Stimulated activated CD8-positive, alpha-beta memory T cell treated with anti-CD3 and anti-CD28 coated beads, Interleukin-4, amount 100 ng/mL, for 24 hours (primary cell): ENCODE measurements at places on chromosomes 16 and 17.

DNA sequence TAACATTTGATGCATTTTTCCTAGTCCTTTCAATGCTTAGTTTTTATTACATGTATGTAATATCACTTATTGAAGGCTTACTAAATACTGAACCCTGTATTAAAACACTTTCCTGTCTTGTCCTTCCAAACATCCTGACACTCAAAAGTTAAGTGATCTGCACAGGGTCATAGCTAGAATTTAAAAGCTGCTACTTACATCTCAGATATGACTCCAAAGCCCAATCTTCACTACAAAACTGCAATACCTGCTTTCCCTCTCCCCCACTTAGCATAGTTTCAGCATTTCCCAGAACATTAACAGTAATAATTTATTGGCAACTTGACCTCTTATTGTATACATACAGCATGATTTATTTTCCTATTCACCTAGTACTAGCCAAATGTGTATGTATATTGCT lies 4.3 kb upstream of the TRIM37 start:
- no peak for DNase-seq

DNA sequence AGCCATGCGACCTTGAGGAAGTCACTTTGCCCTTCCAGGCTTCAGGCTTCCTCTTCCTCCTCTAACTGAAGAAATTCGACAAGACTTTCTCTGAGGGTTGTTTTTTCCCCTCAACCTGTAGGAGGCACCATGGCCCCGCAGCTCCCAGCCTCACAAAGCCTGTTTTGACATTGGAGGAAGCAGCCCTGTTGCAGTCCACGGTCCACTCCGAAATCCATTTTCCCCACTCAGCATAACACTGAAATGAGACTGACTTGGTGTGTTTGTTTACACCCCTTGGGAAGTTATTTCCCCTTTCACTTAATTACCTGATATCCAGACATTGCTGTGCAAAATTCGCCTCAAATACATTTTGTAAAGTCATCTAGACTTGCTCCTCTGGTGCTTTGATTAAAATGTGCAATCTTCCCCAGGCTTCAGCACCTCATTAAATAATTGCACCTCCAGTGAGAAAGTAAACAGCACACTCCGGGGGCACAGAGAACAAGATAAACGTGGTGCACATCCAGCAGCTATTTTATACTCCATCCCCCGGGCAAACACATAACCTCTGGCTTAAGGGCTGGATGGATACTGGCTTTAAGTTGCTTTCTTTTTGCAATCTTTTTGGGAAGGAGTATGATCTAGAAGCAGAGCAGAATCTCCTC lies 41.4 kb upstream of the PIRT start:
- DNase-seq, result no peak

GRCh38 chr17:29575511-29576213 lies 7.2 kb downstream of the TP53I13 start:
- DNase-seq, result no peak

- no peak for DNase-seq
Measured at GRCh38 chr17:5762191-5762590, 177.9 kb upstream of the NLRP1 start.

DNA sequence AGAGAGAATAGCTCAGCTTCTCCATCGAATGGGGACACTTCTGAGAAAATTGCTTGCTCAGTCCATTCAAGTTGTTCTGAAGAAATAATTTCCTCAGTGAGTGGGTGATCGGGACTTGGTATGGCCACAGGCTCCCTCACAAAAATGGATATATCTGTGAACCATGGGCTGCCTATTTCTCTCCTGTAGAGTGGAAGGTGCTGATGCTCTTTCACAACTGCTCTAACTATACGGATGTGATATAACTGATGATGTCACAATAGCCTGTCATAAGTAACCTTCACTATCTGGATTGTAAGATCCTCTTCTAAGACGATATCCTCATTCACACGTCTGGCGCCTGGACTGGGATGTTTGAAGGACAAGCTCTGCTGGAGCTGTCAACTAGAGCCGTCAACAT lies 4.7 kb upstream of the CCL18 start:
- DNase-seq, result no peak

GRCh38 chr16:1548727-1549126 lies 15.3 kb downstream of the TMEM204 start:
- no peak for DNase-seq

- DNase-seq, result no peak
Measured at GRCh38 chr16:23948949-23949411, 113.2 kb downstream of the PRKCB start.

DNA sequence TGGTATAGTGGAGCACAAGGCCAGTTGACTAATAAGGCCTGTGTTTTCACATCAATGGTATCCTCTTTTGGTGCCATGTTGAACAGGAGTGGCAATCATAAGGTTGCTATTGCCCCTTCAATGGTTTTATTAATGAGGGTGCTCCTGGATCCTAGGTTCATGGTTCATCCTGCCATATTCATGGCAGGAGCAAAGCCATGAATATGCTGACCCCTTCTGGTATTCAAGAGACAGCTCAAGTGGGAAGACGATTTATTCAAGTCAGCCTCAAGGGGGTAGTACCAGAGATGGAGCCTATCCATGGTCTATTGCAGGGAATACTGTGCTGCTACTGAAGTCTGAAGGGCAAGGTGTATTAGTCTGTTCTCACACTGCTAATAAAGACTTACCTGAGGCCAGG lies 2.6 kb downstream of the ABCA9 start:
- no peak for DNase-seq

GRCh38 chr16:4270091-4270490 lies 2.7 kb downstream of the TFAP4 start:
- DNase-seq, result no peak

- DNase-seq, result no peak
Measured at GRCh38 chr16:13897806-13898205, 22.1 kb upstream of the ERCC4 start.

DNA sequence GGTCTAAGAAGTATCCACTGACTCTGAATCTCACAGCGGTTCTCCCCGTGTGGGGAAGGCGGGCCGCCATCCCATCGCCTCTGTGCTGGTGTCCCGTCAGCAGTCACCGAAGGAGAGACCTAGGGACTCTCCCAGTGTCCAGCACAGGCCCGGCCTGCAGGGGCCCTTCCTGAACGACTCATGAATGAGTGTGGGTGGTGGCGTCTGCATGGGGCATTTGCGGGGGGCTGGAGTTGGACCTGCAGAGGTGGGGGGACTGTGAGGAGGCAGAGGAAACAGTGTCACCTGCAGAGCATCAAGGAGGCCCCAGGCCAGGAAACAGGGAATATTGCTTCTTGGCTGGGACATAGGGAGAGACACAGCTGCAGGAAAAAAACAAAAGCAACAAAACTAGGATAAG lies 10.3 kb downstream of the KCNG4 start:
- DNase-seq, result no peak

DNA sequence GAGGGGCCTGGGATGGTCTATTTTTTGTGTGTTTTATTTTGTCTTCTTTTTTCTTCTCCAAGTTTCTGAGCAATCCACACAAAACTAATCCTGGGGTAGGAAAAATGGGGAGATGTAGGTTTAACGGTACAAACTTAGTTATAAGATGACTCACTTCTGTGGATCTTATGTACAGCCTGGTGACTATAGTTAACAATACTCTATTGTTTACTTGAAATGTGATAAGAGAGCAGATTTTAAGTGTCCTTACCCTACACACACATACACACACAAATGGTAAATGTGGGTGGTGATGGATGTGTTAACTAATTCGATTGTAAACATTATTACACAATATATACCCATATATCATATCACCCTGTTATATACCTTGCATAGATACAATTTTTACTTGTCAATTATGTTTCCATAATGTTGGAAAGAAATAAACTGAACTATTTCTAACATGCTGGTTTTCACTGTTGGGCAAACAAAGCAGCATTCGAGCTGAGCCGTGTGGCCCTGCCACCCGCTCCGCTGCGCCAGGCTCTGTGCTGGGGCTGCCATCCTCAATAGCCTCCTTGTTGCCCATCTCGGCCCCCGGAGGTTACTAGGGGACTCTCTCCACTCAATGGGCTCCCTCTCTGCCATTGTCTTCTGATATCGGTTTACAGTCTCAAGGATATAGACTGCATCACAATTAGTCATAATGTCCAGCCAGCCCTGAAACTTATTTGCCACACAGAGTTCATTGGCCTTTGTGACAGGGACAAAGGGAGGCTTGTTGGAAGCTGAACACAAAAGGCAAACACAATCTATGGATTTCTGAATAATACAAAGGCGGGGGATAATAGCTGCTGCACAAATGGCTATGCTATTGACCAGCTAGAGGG lies 380.3 kb upstream of the MAF start:
- no peak for DNase-seq

DNA sequence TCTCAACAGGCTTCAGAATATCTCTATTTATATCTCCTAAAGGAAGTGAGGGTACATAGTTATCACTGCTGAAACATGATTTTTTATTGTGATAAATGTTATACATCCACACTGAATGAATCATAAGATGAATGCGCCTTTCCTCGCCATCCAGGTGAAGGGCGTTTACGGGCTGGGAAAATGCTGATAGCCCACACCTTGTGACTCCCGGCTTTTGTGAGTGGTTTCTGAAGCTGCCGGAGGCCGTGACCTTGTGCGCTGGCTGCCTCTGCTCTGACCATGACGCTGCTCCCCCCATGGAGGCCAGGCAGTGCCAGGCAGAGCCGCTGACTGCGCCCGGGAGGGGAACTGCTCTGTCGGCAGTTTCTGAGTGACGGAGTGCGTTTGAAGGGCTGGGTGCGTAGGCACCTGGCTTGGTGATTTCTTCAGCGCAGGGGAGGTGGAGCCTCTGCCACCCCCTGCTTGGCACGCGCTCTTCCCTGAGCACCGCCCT lies 97.2 kb downstream of the RAP1GAP2 start:
- DNase-seq, result no peak

DNA sequence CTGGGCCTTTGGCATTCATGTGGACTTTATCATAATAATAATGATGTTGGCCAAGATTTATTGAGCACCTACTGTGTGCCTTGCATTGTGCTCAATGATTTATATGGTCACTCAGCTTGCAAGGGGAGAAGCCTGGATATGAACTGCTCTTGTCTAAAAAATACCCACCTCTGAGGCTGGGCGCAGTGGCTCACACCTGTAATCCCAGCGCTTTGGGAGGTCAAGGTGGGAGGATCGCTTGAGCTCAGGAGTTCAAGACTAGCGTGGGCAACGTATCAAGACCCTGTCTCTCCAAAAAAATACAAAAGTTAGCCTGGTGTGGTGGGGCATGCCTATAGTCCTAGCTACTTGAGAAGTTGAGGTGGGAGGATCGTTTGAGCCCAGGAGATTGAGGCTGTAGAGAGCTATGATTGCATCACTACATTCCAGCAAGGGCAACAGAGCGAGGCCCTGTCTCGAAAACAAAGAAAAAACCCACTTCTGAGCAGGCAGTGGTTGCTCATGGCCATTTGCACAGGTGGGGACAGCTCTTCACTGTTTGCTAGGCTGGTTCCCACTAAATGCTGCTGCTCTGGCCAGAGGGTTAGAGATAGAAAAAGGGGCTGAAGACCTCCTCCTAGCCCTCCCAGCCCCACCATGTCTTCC lies 4.3 kb upstream of the ADGRG1 start:
- no peak for DNase-seq

GRCh38 chr16:51757505-51757904 lies 606.4 kb upstream of the SALL1 start:
- no peak for DNase-seq

GRCh38 chr16:66427036-66427860 lies at the start of gene BEAN1:
Gene BEAN1, plus strand, starts transcription at chr16:66427295. Its CDS starts 10,382 bp downstream, at chr16:66437677.
- no peak for DNase-seq

GRCh38 chr17:79945591-79946255 lies 89.9 kb downstream of the TBC1D16 start:
- DNase-seq, result no peak

DNA sequence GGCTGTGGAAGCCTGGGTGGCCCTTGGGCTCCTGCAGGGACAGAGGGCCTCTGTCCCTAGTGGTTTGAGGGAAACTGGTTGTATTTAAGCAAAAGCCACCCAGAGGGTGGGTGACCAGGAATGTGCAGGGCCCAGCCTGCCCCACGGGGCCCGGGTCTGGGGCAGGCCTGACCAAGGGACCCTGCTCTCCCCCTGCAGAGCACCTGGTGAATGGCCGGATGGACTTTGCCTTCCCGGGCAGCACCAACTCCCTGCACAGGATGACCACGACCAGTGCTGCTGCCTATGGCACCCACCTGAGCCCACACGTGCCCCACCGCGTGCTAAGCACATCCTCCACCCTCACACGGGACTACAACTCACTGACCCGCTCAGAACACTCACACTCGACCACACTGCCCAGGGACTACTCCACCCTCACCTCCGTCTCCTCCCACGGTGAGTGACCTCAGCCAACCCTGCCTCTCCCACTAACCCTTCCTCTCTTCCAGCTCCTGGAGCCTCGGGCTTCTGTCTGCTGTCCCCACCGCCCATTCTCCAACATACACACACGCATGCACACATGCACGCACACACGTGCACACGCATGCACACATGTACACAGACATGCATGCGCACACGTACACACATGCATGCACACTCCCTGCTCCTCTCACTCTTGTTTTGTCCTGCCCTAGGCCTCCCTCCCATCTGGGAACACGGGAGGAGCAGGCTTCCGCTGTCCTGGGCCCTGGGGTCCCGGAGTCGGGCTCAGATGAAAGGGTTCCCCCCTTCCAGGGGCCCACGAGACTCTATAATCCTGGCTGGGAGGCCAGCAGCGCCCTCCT lies 10.4 kb downstream of the GALK1 start:
- DNase-seq, result no peak

- DNase-seq, result no peak
Measured at GRCh38 chr17:61480414-61480807, 28.2 kb downstream of the TBX4 start.

DNA sequence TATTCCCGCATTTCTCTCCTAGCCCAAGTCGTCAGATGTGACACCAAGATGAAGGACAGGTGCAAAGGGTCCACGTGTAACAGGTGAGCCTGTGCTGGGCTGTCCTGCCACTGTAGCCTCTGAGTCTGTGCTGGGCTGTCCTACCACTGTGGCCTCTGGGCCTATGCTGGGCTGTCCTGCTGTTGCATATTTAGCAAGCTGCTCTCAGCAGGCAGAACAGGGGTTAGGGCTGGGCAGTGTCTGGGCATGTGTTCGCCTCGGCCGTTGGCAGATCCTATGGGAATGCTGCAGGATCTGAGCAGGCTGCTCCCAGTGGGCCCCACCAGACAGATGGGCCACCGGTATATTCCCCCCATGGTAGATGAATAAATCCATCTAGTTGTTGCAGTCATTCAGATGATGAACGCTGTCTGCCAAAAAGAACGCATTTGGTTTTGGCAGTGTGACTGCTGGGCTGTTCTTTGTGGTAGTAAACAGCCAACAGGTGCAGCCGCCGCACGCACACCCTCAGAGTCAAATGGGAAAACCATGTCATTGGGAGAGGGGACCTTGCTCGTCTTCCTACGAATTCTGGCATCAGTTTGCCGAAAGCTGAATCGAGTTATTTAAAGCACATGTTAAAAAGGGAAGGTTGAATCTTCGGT lies 49.2 kb downstream of the CRISPLD2 start:
- DNase-seq, result no peak

- DNase-seq, result no peak
Measured at GRCh38 chr17:4394208-4395110, 28.0 kb upstream of the UBE2G1 start.

DNA sequence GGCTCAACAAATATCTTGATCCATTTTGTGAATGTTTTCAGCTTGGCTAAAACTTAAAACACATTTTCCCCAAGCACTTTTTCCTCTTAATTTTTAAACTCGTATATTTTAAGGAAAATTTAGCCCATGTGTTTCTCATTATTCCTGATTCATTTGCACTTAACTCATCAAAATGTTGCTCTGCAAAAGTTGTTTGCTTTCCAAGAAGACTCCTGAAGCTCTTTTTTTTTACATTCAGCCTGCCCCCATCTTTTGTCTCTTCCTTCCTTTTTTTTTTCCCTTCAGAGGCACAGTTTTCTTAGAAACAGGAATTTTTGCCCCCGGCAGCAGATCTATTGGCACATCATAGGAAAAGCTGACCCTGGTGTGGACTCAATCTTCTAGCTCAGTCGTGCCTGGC lies 155.0 kb upstream of the SALL1 start:
- DNase-seq, result no peak
